ENCODE measurements at places on chromosomes 1 and 21.
A peak's percentile ranks its signal among the peaks of the same experiment; 100 is the strongest.

GRCh38 chr1:206512058-206512850 lies 4.9 kb downstream of the RASSF5 start:
- no peak for DNase-seq

DNA sequence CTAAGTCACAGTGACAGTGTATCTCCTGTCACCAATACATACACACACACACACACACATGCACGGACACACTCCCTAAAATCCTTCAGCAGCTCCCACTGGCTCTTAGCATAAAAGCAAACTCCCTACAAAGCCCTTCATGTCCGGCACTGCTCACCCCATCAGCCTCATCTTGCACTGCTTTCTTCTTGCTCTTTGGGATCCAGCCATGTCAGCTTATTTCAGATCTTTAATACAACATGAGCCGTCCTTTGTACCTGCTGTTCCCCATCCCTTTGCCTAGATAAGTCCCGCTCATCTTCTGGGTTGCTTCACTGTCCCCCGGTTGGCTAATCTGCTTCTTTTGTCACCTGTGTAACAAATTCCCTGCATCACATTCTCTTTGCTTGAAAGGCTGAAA lies 82.1 kb upstream of the VAV3 start:
- DNase-seq: no peak

DNA sequence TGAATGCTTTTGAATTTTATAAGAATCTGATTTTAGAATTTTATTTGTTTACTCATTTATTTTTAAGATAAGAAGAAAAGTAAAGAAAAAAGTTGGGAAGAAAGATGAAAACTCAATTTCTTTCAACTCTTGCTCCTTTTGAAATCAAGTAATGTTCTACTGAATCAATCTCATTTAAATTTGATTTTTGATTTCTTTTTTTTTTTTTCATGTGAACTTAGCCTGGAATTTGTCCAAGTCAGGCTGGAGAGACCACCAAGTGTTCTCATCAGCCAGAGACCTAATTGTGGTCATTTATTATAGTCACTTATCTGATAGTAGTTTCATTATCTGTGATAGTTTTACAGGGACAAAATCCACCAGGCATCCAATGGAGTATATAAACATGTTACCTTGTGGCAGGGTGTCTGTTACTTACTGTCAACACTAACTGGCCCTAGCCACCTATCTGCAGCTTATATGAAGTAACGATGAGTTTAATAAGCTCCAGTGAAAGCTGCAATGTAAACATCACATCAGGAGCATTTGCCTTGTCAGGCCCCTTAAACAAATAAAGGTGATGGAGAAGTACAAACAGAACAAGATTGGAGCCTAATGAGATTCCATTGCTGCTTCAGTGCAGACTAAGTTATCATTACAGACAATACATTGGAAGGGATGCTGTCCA lies 39.2 kb downstream of the HLX start:
- DNase-seq: no peak

GRCh38 chr21:35562876-35563275 lies 497.4 kb downstream of the SETD4 start:
- no peak for DNase-seq

DNA sequence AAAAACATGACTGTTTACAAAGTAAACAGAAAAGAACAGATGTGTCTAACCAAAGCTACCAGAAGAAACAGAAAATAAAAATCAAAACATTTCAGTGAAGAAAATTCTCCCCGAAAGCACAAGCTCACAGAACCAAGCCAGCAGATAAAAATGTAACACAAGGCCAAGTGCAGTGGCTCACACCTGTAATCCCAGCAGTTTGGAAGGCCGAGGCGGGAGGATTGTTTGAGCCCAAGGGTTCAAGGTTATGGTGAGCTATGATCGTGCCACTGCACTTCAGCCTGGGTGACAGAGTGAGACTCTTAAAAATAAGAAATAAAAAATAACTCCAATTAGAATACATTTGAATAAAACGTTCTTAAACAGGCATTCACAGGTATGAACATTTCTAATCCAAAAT lies 19.1 kb upstream of the DDOST start:
- DNase-seq: no peak

DNA sequence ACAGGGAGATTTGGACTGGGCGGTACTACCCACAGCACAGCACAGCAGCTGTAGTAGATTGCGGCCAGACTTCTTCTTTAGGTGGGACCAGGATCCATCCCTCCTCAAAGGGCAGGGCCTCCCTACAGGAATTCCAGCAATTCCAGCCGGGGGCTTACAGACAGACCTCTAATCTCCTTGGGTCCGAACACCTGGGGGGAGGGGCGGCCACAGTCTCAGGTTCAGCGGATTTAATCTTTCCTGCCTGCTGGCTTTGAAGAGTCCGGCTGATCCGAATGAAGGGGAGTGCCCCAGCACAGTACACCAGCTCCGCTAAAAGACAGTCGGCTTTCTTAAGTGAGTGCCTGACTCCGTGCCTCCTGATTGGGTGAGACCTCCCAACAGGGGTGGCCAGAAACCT lies 1708.5 kb downstream of the BRINP3 start:
- no peak for DNase-seq

- no peak for DNase-seq
Measured at GRCh38 chr1:19435851-19436455, 49.4 kb downstream of the CAPZB start.

DNA sequence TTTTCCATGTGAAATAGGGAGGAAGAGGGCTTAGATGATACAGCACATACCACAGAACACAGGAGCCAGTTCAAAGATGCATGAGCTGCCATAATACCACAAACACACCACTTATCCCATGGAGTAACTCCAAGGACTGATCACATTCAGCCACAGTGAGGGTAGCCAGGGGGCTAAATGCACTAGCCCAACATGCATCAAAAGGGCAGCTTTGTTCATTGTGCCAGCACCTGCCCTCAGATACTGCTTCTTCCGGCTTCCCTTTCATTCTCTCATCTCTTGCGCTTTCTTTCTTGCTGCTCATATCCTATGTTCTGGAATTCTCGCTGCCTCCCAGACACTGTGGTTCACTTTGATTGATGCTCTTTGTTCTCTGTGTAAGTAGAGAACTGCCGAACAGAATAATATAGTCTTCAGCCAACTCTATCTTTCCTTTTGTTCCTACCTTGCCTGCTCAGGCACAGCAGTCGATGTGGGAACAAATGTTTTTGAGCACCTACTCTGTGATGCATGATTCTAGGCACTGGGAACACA lies 50.0 kb upstream of the SYT6 start:
- no peak for DNase-seq

DNA sequence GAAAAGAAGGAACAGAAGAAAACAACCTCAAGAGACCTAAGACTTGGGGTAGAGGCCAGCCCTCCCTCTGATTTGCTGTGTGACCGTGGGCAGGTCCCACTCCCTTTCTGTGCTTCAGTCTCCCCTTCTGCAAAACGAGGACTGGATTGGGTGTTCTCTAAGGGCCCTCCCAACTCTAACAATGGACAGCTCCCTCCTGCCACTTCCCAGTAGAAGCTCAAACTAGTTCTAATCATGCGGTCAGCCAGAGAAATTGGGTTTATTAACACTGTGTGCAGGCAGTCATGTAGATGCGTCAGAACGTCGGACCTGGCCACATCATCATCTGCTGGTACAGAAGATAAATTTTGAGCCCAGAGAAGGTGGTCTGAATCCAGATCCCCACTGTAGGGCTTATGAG lies 1.6 kb upstream of the PADI4 start:
- no peak for DNase-seq

DNA sequence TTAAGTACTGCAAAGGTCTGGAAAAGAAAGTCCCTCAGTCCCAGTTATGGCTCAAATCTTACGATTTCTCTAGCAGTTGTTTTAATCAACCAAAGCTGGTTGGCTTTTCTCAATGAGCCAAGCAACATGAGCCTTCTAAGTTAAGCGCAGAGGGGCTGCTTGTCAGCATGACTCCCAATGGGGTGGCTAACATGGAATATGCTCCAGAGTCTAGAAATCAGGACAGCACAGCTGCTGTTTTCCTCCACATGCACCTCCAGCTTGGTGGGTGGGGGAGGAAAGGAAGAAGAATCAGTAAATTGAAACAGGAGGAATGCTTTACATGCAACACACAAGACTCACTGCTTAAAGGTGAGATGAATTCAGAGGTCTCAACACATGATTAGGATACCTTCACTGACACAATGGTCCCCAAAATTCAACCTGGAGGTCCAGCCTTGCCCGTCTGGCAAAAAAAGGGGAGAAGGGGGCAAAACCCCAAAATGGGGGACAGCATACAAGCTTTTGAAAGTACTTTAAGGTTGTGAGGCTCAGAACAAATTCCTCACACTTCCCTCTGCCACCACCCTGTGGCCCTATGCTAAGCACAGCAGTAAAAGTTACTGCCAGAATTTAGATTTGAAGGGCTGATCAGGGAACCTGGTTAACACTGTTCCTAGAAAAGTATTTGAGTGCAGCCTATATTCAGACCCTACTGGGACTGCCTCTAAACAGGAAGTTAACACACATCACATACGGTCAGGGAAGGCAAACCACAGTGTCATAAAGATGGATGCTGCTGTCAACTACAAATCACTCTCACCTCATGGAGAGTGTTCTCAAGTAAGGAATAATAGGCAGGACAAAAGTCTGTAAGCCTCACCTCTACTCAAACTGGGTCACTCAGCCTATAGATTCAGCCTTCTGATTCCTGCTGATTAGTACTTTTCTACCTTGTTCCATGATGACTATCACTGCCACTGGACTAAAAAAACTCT lies 2.6 kb downstream of the GATAD2B start:
- DNase-seq: no peak

DNA sequence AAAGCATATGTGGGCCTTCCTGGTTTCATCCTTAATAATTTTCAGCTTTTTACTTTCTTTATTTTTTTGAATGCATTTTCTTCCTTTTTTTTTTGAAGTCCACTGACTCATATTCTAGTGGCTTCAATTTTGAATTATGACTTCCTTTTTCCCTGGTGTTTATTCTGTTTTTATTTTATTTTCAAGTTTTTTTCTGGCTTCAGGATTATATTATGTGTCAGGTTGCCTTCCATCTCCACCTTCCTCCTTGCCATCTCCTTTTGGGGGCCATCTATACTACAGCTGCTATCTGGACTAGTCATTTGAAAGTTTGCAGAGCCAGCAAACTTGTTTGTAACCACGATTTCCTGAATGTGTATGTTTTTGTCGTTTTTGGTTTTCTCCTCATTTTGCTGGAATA lies 117.6 kb downstream of the LEPR start:
- DNase-seq: no peak

GRCh38 chr1:15956150-15956549 lies 19.8 kb downstream of the ZBTB17 start:
- DNase-seq: no peak

- DNase-seq: no peak
Measured at GRCh38 chr1:91054780-91055481, 33.1 kb upstream of the ZNF644 start.

- no peak for DNase-seq
Measured at GRCh38 chr1:30744060-30744756, 13.4 kb downstream of the LAPTM5 start.

DNA sequence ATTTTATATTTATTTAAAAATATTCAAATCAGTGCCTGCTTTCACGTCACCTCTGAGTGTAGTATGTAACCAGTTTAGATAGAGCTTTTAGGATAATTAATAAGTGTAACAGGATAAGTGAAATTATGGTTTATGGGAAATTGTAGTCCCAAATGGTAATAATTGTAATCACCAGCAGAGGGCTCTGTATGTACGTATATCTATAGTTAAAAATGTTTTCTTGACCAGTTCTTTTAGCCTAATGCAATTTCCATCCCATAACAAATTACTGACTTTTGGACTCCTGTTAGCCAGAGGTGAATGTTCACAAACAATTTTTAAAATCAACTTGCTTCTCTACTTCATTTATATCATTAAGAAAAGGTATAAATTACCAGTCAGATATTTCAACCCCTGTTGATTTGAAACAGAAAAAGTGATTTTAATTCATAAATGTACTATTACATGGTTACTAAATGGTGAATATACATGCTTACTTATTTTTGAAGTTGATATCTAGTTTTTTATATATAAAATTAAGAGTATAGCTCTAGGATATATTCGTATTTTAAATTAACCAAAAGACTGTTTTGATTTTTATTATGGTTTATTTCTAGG lies 25.3 kb downstream of the SLC30A7 start:
- peak; percentile 52 for DNase-seq

DNA sequence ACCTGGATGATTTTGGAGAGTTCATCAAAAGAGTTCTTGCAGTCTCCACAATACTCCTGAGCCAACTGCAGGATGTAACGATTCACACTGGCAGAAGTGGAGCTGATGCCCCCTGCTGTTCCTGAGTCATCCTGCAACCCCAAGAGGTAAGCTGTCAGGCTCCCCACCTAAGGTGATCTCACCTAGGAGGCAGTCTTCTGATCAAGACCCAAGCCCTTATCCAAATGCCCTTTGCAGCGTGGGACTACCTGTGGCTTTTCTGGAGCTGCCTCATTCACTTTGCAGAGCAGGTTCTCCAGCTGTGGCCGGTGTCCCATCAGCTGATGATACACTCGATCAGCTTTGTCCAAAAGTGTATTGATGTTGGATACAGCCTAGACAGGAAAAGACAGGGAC lies 96.4 kb downstream of the UBR4 start:
- peak; percentile 38 for DNase-seq

GRCh38 chr1:47650205-47650604 lies 212.4 kb downstream of the FOXD2 start:
- DNase-seq: no peak

- DNase-seq: no peak
Measured at GRCh38 chr1:2314273-2314802, 77.0 kb downstream of the MORN1 start.

DNA sequence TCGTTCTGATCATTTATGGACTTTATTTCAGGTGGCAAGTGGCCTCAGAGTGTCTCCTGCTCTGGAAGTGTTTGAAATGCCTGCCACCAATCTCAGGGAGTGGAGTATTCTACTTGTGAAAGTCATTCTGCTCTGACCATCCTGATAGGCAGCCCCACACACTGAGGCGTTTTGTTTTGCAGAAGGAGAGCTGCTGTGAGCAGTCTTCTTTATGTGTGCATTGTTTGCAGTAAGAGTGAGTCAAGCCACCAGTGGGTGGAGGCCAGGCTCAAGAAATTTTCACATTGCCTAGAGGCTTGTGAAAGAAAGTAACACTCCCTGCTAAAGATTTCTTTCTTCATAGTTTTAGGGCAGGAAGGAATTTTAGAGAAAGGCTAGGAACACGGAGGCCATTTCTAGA lies 204.4 kb downstream of the SLC35F3 start:
- no peak for DNase-seq

Data from NCI-H1694 (cell line).